ENCODE measurements at places on chromosomes 3 and 15.

DNA sequence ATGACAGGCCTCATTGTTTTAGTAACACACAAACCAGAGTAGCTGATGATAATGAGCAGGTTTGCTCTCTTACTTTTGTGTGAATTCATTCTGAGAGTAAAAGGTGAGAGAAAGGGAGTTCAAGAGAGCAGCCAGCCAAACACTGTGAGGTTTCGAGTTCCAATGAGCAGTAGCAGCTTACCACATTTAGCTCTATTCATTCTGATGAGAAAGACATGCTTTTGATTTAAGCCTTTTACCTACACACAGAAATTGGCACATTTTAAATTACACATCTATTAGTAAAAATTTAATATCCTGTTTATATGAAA, 28.0 kb downstream of the GLDN start:
- no peak for DNase-seq

- no peak for DNase-seq
Measured at GRCh38 chr15:91787198-91787597, 66.3 kb upstream of the SLCO3A1 start.

DNA sequence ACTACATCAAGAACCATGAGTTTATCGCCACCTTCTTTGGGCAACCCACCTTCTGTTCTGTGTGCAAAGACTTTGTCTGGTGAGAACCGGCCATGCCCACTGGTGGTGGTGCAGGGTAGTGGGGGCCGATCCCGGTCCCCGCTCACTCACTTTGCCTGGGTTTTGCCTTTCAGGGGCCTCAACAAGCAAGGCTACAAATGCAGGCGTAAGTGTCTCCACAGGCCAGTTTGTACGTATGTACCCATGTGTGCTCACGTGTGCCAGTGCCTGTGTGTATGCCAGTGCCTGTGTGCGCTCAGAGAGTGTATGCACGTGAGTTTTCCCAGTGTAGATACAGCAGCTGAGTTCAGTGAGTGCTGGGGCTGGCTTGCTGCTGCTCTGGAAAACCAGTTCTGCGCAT, 20.5 kb downstream of the PRKCD start:
- DNase-seq = no peak

- DNase-seq = no peak
Measured at GRCh38 chr3:115626006-115626409, 2.7 kb downstream of the GAP43 start.
